Natural killer cell treated with Interleukin-12 subunit alpha and Interleukin-12 subunit beta and Interleukin-15 and Interleukin-18, amount 100 ng/mL, for 72 hours (primary cell): ENCODE measurements at places on chromosomes 2 and 18. TPM values are rescaled to one million over a fixed set of nuclear protein-coding genes. Genes with fewer than 3 reads are reported as not detected.

CCDC74B gene
- total RNA-seq = 0.83 TPM

MSGN1 gene
- total RNA-seq = not detected

TANC1 gene
- total RNA-seq = 0.21 TPM

CTDP1 gene
- total RNA-seq = 36.6 TPM

EVA1A gene
- not detected for total RNA-seq

NCKAP1 gene
- 3.1 TPM for total RNA-seq

PARD3B gene
- 0.52 TPM for total RNA-seq

LAMA3 gene
- total RNA-seq = 0.11 TPM

ACMSD gene
- not detected for total RNA-seq

TAF4B gene
- total RNA-seq = 14.5 TPM

DPP10 gene
- not detected for total RNA-seq

FAM110C gene
- 0.90 TPM for total RNA-seq

TUBA4B gene
- total RNA-seq = not detected

CCDC74A gene
- 2.1 TPM for total RNA-seq

SDC1 gene
- not detected for total RNA-seq

C2orf80 gene
- not detected for total RNA-seq

PKP4 gene
- 16.9 TPM for total RNA-seq

SLC4A3 gene
- total RNA-seq = not detected

IL1RN gene
- total RNA-seq = 3.7 TPM

KCNE4 gene
- not detected for total RNA-seq

PROKR1 gene
- total RNA-seq = not detected

FHOD3 gene
- total RNA-seq = not detected

ACVR1C gene
- 1.8 TPM for total RNA-seq

NPPC gene
- total RNA-seq = 4.2 TPM

POU3F3 gene
- total RNA-seq = not detected

PLB1 gene
- total RNA-seq = 0.98 TPM

GBX2 gene
- not detected for total RNA-seq

EVX2 gene
- not detected for total RNA-seq

MYO5B gene
- total RNA-seq = not detected

RGPD6 gene
- total RNA-seq = 16.6 TPM

C2orf78 gene
- total RNA-seq = not detected

REG3G gene
- not detected for total RNA-seq

PLGLB2 gene
- 2.5 TPM for total RNA-seq

MTCL1 gene
- total RNA-seq = 0.50 TPM

RAX gene
- total RNA-seq = not detected

TUBA3E gene
- total RNA-seq = not detected

SPOPL gene
- total RNA-seq = 34.5 TPM

CKAP2L gene
- total RNA-seq = 26.8 TPM

SH3BP4 gene
- total RNA-seq = not detected

GKN2 gene
- not detected for total RNA-seq
